ENCODE measurements at places on chromosomes 11 and 22. TPM values are rescaled to one million over a fixed set of nuclear protein-coding genes. Genes with fewer than 3 reads are reported as not detected.

DNA sequence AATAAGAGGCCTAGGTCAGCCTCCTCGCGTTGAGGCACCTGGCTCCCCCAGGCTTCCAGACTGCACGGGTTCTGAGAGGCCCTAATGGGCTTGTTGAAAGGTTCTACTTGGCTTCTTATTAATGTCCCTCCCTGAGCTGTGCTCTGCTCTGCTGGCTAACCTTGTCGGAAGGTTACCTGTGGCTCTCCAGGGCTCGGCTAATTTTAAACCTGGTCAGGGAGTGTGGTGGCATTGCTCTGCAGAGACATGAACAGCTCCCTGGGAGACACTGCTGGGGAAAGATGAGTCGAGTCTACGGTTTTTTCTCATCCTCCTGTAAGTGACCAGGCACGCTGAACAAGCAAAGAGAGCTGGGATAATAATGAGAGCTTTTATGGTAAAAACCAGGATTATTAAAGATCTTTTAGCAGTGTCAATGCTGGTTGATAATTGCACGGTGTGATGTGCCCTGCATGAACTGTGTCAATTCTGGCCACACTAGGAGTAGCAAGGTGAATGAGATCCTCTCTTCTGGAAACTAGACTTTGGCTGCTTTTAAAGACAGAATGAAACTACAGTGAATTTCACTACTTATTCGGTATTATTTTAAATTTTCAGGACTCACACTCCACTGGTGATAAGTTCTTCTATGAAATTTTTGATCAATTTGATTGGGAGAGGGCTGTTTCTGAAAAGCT is 70.7 kb downstream of the TEAD1 start:
- peak; percentile 54 for DNase-seq

DNA sequence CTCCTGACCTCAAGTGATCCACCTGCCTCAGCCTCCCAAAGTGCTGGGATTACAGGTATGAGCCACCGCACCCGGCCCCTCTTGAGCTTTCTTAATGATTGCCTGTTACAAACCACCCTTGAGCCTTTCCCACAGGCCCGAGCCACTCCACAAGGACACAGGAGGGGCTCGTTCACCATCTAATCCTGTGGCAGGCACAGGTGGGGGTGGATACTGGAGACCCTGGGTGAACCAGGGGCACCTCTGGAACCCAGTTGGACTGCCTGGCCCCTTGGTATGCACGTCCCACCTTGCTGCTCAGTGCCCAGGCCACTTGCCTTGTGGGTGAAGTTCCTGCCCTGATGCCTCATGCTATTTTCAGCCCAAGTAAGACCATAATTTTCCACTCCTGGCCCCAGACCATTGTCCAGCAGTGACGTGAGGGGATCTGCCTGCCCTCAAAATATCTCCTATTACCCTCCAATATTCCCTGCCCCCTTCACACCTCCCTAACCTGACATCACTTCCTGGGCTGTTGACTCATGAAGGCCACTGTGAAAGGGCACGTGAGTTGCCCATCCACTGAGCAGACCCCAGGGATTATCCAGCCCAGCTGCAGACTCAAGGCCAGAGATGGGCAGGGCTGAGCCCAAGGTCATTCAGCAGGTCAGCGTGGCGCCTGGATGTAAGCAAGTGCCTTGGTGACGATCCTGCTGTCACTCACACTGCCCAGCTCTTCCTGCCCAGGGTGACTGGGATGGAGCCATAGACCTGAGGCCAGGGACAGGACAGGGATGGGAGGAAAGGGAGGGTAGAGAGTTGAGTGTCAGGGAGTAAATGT is 19.6 kb downstream of the P2RY2 start:
- DNase-seq, result no peak

Gene OR2D2
- not detected for total RNA-seq

- DNase-seq, result peak; percentile 89
These were observed at the start of gene NEAT1 for GRCh38 chr11:65422633-65423515. Gene NEAT1, plus strand, starts transcription at chr11:65422798.

DNA sequence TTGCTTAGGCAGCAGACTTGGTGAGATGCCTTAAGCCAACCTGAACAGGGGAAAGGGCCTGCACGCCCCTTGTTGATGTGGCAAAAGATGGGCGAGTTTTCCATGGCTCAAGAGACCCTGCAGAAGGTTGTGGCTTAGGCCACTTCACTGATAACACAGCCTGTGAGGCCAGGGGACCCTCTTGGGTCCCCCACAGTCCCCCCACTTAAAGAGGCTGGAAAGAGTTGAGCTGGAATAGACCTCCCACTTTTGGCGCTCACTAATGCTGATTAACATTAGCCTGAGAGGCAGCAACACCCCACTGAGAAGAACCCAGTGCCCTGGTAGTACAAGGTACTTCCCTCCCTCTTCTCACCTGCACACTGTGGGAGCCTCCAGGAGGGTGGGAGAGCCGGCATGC is 107.5 kb downstream of the TRIM29 start:
- no peak for DNase-seq

Gene RAG1
- total RNA-seq, result 0.41 TPM

- DNase-seq, result peak; percentile 77
These were observed 585 bp downstream of the EMSY start for GRCh38 chr11:76445121-76446084.

- peak; percentile 69 for DNase-seq
These were observed 36.8 kb downstream of the KIRREL3 start for GRCh38 chr11:126963603-126964363.

GRCh38 chr11:64095949-64096348 is 60.2 kb downstream of the FLRT1 start:
- no peak for DNase-seq

Measured in Caki2 (cell line).